Suprapubic skin (tissue), 4 donors: ENCODE measurements at places on chromosomes 16 and 17.

GRCh38 chr17:40443988-40444899 lies 994 bp downstream of the IGFBP4 start:
- no peak for DNase-seq

DNA sequence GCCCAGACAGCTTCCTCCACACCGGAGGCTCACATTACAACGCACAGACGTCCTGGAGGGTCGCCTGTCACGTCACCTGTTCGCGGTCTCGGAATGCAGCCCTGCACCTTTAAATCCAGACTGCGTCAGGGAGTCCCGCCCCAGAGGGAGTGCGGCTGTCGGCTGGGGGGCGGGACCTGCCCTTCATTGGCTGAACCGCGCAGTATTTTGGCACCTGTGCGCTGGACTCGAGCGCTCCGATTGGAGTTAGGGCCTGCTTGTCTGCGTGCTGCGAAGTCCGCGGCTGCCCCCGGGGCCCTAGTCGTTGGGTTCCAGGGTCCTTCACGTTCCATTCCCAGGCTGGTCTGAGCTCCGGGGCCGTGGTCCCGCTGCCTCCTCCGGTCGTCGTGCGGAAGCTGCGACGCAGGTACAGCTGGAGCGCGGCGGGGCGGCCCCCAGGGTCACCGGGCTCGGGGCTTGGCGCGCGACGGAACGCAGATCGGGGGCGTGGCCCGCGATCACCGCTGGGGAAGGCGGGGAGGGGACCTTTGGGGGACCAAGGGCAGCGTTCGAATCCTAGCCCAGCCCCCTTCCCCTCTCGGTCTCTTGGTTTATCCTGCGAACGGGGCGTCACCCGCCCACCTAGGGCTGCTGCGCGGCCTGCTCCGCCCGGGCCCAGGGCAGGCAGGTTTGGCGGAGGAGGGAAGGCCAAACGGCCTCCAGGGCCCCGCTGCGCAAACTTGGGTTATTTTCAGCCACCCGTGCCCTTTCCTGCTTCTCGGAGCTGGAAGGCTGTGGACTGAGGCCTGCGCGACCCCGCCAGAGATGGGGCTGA lies at the start of gene MIEF2:
TSS of gene MIEF2 (plus strand) at position 331 of the 814 bp plus-strand sequence. CDS start 2,059 bp downstream, outside the sequence.
- DNase-seq: peak; percentile 98

GRCh38 chr16:89898201-89898967 lies 20.3 kb upstream of the MC1R start:
- DNase-seq: no peak

GRCh38 chr16:85928401-85928820 lies 29.4 kb downstream of the IRF8 start:
- no peak for DNase-seq

DNA sequence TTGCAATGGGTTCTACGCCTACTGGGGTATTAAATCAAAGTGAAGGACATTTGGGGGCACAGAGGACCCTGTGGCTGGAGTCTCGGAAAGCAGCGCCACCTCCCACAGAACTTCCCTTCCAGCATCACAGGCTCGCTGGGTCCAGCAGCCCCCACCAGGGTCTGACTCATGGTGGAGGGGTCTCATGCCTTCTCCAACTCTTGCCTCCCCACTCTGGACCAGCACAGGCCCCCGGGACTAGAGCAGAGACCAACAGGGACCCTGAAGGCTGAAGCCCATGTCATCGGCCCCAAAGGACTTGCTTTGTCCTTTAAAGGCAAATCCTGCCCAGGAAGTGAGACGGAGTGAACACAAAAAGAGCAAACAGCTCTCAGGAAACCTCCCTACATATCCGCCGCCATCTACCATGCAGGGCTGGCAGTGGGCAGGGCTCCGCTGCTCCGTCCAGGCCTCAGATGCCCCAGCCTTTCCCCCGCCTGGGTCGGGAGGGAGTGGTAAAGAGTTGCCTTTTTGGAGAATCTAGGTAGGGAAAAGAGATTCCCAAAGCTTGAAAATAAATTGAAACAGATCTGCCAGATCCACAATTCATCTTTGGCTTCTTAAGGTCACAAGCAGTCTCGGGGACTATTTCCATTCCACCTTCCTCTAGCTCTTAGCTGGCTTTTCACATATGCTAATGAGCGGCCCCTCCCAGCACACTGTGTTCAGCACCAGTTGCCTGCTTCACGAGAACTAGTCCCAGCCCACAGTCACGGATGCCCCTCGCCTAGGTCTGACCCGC lies 2.1 kb upstream of the GPRC5C start:
- DNase-seq: no peak

GRCh38 chr17:80894439-80894721 lies 97.3 kb upstream of the CHMP6 start:
- DNase-seq: no peak
